Heart right ventricle (tissue), 16 donors: ENCODE measurements at places on chromosomes 2 and 18. TPM values are rescaled to one million over a fixed set of nuclear protein-coding genes. Genes with fewer than 3 reads are reported as not detected.

GRCh38 chr2:86413296-86414094, 27.7 kb upstream of the KDM3A start:
- DNase-seq = no peak

- DNase-seq = no peak
These were observed 139.2 kb downstream of the INHBB start for GRCh38 chr2:120485096-120485495.

GRCh38 chr2:218129458-218130135, 3.8 kb downstream of the CXCR2 start:
- no peak for DNase-seq

Gene MOB4
- total RNA-seq = 26.5 TPM

DNA sequence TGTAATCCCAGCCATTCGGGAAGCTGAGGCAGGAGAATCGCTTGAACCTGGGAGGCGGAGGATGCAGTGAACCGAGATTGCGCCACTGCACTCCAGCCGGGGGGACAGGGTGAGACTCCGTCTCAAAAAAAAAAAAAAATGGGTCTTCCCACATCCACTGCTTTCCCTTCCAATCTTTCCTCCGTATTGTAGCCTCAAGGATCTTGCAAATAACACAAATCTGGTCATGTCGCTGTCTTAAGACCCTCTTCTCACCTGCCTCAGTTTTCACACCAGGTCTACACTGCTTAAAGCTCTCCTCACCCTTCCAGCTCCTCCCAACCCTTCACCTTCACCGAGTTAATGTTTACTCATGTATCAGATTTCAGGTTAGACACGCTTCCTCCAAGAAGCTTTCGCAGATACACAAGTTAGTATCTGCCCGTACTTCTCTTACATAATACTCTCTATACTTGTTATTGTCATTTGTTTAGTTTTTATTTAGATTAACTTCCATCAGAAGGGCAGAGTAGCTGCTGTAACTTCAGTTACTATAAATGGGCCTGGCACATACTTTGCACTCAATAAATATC, 1.5 kb downstream of the IER3IP1 start:
- DNase-seq = no peak

- no peak for DNase-seq
These were observed 80.0 kb upstream of the LDLRAD4 start for GRCh38 chr18:13138420-13139139.

GRCh38 chr2:226898897-226899296, 63.0 kb downstream of the RHBDD1 start:
- DNase-seq = no peak

DNA sequence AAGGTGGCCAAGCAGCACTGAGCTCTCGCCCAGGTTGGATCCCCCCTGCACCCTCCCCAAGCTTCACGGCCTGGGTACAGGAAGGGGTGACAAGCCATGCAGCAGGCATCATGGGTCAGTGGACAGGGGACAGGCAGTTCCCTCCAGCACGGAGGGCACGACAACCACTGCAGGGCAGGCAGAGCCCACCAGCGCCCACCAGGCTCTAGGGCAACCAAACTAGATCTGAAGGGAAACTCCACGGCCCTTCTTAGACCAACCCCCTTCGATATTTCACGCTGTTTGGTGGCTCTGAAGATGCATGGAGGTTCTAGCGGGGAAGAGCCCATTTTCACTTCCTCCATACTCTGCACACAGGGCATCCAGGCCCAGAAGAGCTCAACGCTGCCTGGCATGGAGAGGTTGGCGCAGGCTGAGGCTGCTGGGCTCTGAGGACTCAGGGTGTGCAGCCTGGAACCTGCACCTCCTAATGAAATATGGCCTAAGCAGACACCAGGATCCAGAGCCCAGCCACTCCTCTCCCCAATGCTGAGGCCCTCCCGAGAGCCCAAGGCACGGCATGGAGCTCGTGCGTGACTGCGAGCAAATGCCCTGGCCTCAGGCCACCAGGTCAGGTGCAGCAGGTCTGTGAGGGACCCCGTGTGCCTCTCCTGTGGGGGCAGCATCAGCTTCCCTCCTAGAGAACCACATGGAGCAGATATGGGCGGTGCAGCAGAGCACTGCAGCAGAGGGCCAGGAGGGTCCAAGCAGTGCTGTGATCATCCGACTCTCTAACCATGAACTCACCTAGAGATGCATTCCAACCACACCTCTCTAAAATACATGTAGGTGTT, 8.7 kb upstream of the MTERF4 start:
- no peak for DNase-seq

- DNase-seq = no peak
These were observed 89.4 kb upstream of the SPTBN1 start for GRCh38 chr2:54366487-54367280.

- no peak for DNase-seq
These were observed 66.5 kb upstream of the NEUROD1 start for GRCh38 chr2:181746844-181747243.

DNA sequence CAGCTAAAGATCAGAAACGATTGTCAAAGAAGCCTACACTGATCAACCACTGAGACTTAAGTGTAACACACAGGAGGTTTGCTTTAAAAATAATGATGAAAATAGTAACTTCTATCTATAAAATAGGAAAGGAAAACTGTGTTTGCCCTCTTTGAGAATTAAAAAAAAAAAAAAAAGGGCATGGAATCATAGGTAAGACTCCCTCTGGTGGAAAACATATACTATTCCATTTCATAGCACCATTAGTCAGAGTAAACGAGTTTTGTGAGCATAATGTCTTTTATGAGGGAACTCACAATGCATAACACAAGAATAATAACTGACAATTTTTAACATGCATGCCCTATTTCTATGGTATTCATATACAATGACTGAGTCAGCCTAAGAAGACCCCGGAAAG, 36.3 kb downstream of the SLC35F5 start:
- DNase-seq = no peak
